ENCODE measurements at places on chromosomes 2 and 18.

- peak; percentile 66 for DNase-seq
Observed at GRCh38 chr2:168758970-168759820, 43.2 kb upstream of the NOSTRIN start.

GRCh38 chr2:214130114-214130513, 280.7 kb upstream of the VWC2L start:
- no peak for DNase-seq

GRCh38 chr2:164847981-164848741, 6.5 kb upstream of the COBLL1 start:
- no peak for DNase-seq

DNA sequence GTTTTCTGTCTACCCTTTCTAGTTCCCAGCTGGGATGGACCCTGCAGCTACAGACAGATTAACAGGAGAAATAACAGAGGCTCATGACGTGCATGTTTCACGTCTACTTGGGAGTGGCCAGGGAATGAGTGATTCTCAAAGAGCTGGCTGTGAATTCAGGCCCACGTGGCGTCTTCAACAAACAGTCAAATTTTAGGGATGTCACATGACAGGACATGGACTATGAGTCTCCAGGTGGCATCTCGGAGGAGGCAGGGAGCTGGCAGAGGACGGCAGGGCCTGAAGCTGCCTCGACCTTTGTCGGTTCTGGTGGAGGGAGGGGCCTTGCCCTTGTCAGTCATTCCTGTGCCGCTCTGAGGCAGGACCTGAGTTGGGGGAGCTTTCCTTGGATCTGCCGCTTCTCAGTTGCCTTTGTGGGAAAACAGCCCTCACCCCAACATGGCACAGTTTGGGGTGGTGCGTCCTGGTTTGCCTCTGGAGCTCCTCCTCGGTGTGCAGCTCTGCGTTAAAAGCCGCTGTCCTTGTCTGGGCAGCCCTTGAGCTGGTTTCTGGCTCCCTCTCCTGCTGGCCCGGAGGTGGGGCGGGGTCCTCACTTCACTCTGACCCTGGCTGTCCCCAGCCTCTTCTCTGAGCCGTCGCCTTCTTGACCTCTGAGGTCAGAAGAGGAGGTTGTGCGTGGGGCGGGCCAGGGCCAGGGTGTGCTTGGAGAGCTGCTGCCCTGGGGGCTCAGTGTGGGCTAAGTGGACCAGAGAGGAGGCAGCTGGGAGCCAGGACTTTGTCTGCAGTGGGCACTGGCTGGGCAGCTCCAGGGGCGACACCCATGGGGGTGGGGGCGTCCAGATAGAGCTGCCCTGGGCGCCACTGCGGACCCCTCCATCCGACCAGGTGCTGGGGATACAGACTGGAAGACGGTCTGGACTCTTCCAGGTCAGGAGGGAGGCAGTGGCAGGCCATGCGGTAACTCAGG, 12.1 kb upstream of the GAL3ST2 start:
- DNase-seq: no peak

DNA sequence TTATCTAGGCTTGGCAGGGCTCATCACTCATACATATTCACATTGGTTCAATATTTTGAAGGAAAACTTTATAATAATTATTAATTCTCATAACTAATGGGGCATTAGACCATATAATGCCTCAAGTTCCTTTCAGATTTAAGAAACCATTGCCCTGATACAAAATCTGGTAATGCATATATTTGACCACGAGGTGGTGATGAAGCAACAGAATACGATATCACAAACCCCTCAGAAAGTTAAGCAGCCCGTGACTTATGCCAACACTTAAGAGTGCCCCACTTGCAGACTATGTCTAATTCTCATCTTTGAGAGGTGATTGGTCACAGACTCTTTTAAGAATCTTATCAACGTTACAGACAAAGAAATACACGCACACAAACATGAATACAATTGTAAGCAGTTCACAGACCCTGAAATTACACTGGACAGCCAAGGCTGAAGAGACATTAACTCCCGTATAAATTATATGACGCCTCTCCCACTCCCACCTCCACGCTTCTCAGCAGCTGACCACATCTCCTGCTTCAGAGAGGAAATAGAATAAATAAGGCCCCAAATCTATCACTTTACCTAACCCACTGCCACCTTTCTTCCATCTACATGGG, 20.7 kb upstream of the DNAH6 start:
- DNase-seq: peak; percentile 78

- DNase-seq: no peak
Observed at GRCh38 chr2:202643012-202643858, 8.5 kb downstream of the FAM117B start.

DNA sequence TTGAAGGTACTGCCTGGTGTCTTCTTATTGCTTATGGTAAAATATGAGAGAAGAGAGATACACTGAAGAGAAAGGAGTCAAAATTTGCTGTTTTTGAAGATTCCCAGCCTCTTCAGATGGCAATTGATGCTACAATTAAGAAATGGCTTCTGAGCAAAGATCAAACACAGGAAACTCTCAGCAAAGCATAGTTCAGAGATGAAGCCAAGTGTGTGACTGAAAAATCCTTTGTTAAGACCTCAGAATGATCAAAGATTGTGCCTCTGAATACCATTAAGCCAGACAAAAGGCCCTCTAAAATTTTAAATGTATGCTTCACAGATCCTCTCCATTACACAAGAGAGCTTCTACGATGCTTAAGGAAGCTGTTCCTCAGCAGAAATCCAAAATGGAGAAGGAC, 216.3 kb downstream of the UXS1 start:
- no peak for DNase-seq

DNA sequence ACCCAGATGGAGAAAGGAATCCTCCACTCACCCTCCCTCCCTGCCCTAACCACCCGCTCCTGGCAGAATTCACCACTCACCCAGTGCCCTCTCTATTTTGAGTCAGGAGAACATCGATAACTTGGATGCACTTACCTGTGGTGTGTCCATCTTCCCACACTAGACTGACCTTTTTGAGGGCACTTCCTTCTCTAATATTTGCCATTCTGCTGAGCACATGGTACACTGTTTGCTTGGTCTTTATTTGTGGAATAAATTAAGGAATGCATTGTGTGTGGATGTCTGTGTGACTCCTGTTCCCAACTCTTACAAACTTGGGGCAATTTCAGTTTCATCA, 133.7 kb downstream of the ACKR3 start:
- no peak for DNase-seq

GRCh38 chr2:239264492-239264837, 136.4 kb downstream of the HDAC4 start:
- no peak for DNase-seq

DNA sequence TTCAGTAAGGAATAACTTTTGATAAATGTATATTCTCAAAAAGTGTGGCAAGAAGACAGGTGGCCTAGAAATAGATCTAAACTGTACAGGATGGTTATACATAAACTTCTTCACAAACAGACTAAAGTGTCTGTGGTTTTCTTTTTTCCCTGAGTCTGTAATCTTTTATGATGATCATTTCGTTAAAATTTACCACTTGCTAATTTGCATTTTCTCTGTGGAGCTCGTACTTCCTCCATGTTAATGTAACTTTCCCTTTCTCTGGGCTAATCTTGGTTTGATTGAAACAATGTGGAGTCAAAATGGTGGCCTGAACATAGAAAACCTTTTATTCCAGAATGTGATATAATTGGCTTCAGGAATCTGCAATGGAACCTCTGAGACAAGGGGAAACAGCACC, 166.2 kb downstream of the FTCDNL1 start:
- no peak for DNase-seq

- no peak for DNase-seq
Observed at GRCh38 chr2:200624026-200624425, 38.2 kb downstream of the AOX1 start.

DNA sequence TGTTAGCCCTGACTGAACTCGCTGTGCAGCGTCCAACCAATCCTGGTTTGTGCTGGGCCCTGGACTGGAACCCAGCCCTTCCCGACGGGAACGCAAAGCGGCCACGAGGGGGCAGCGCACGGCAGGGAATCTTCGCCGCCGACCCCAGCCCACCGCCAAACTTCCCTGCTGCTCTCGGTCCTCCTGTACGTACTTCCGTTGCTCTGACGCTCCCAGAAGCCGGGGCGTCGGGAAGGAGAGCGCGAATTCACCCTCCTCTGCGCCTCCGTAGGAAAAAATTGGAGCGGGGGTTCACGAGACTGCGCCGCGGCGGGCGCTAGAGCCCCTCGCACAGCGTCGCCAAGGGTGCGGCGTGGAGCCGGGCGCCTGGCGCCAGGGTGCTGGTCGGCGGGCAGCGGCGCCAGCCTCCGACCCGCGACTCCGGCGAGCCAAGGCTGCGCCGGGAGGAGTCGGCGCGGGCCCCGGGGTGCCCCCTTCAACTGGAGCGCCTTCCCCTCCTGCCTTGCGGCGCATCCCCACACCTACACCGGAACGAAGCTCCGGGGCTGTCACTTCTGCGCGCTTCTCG, 873 bp upstream of the SH3RF3 start:
- peak; percentile 40 for DNase-seq

- no peak for DNase-seq
Observed at GRCh38 chr2:121819846-121820245, 64.4 kb downstream of the TSN start.

GRCh38 chr2:239165206-239165831, 235.5 kb downstream of the HDAC4 start:
- DNase-seq: no peak

DNA sequence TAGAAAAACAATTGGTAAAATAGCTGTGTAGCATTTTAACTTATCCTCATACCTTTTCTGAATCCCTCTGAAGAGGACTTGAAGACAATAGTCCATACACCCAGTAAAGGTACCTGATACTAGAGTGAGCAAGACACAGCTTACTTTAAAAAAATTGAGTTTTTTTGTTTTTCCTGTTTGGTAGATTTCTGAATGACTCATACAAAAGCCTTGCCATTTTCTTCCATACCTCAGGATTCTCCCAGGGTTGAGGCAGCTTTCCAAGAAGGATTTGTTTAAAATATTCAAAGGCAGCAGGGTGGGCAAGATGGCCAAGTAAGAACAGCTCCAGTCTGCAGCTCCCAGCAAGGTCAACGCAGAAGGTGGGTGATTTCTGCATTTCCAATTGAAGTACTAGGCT, 551.0 kb upstream of the LRATD1 start:
- DNase-seq: no peak

GRCh38 chr2:104371087-104371781, 482.7 kb upstream of the POU3F3 start:
- DNase-seq: no peak

GRCh38 chr2:53314718-53315117, 452.9 kb upstream of the CHAC2 start:
- DNase-seq: no peak

- DNase-seq: no peak
Observed at GRCh38 chr2:33620-34019, 12.7 kb downstream of the FAM110C start.

DNA sequence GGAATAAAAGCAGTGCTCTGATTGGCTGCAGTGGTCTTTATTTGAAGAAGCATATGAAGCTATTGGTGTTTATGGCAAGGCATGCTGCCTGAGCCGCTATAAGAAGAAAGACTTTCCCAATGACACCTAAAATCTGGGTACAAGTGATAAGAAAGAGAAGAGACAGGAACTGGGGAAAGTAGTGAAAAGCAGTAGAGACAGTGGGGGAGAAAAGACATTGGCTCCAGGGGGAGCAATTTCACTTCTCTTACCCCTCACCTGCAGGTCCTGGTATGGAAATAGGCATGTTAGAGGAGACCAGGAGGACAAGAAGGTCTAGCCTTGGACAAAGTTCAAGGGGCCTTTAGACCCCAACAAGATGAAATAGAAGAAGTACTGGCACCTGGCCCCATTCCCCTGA, 47.1 kb downstream of the PLCL1 start:
- peak; percentile 49 for DNase-seq
